ENCODE measurements at places on chromosomes 6 and 20. TPM values are rescaled to one million over a fixed set of nuclear protein-coding genes. Genes with fewer than 3 reads are reported as not detected.

- no peak for DNase-seq
These were observed 9.1 kb upstream of the YTHDF1 start for GRCh38 chr20:63225082-63225454.

DNA sequence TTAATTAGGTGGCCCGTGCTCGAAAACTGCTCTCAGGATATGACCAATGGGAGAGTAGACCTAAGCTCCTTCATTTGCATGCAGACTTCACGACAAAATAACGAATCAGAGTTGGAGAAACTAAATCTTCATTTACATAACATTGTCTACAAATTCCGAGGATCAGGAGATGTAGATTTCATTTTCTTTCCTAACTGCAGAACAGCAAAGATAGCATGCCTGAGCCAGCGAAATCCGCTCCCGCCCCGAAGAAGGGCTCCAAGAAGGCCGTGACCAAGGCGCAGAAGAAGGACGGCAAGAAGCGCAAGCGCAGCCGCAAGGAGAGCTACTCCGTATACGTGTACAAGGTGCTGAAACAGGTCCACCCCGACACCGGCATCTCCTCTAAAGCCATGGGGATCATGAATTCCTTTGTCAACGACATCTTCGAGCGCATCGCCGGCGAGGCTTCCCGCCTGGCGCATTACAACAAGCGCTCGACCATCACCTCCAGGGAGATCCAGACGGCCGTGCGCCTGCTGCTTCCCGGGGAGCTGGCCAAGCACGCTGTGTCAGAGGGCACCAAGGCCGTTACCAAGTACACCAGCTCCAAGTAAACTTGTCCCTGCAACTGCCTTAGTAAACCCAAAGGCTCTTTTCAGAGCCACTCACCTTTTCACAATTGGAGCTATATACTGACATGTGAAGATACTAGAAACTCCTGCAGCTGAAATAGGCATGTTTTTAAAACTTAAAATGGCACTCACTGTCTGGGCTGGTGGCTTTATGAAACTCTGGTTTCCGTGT is 96.5 kb downstream of the HFE start:
- DNase-seq: peak; percentile 58

GRCh38 chr6:129236001-129236517 is 353.1 kb downstream of the LAMA2 start:
- DNase-seq: no peak

DNA sequence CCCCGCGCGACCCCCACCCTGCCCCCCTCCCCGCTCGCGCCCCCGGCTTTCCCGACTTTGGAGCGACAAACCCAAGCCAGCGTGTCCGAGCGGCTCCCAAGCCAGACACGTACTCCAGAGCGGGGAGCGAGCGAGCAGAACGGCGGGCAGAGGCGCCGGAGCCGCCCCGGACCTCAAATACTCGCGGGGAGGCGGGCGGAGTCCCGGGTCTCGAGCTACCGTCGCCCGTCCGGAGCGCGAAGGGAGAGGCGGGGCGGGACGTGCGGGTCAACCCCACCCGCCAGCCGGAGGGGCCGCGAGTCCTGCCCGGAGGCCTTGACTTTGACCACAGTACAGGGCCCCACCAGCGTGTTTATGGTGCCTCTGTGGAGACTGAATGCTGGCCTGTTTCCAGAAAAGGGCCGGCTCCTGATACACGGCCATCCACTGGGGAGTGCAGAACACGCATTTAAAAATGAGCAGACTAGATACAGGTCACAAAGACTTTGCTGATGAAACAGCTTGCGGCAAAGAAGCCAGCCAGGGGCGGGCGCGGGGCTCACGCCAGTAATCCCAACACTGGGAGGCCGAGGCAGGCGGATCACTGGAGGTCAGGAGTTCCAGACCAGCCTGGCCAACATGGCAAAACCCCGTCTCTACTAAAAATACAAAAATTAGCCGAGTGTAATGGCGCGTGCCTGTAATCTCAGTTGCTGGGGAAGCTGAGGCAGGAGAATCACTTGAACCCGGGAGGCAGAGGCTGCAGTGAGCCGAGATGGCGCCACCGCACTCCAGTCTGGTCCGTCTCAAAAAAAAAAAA is at the start of gene SERPINB6:
TSS of gene SERPINB6 (minus strand) at position 148 of the 799 bp plus-strand sequence. CDS start 12,235 bp downstream, outside the sequence.
- peak; percentile 65 for DNase-seq

DNA sequence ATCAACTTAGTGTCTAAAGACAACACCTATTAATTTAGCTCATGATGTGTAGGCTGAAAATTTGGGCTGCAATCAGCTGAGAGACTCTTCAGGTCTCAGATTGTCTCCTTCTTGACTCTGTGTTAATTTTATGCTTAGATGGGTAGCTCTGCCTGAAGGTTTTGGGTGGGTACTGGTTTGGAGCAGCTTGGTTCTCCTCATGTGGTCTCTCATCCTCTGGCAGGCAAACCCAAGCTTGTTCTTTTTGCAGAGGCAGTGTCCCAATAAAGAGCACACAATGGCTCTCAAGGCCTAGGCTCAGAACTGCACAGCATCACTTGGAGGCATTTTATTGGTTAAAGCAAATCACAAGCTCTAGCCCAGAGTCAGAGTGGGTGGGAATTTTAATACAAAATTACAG is 280.6 kb downstream of the BTBD3 start:
- no peak for DNase-seq

The ACAT2 gene
- total RNA-seq: 228 TPM

DNA sequence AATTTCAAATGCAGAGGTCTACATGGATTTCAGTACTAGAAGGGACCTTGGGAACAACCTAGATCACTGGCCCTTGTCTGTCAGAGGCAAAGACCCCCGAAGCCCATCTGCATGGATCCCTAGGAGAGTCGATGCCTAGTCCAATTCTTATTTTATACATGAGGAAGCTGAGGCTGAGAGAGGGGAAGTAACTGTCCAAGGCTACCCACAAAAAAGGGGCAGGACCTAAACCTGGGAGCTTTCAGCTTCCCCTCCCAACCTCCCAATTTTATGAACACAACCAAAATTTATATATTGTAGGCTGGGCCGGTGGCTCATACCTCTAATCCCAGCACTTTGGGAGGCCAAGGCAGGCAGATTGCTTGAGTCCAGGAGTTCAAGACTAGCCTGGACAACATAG is 73.2 kb downstream of the TRERF1 start:
- no peak for DNase-seq

- DNase-seq: no peak
These were observed 485 bp downstream of the ADISSP start for GRCh38 chr20:3767110-3767426.

DNA sequence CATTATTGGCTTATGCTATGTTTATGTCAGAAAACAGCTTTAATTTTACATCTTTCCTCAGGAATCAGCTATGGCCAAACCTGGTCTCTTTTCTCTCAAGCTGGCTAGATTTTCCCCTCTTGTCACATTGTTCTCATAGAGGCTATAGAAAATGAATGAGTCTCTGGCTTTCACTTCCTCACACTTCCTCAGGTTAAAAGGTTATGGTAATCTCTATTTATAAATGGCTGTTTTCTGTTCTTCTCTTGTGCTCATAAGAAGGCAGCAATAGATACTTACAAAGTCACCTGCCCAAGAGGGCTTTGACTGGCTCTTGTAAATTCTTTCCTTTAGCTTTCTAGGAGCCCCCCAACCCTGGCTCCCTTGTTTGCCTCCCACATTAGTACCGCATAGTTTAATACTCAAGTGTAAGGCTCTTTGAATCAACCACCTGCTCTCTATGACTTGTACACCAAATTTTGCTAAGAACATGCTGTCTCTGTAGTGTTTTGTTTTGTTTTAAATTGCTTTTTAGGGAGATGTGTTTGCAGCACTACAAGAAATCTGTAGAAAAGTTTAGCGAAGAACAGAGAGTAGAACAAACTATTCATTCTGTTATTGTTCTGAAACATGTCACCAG is 897.4 kb upstream of the CITED2 start:
- DNase-seq: no peak

DNA sequence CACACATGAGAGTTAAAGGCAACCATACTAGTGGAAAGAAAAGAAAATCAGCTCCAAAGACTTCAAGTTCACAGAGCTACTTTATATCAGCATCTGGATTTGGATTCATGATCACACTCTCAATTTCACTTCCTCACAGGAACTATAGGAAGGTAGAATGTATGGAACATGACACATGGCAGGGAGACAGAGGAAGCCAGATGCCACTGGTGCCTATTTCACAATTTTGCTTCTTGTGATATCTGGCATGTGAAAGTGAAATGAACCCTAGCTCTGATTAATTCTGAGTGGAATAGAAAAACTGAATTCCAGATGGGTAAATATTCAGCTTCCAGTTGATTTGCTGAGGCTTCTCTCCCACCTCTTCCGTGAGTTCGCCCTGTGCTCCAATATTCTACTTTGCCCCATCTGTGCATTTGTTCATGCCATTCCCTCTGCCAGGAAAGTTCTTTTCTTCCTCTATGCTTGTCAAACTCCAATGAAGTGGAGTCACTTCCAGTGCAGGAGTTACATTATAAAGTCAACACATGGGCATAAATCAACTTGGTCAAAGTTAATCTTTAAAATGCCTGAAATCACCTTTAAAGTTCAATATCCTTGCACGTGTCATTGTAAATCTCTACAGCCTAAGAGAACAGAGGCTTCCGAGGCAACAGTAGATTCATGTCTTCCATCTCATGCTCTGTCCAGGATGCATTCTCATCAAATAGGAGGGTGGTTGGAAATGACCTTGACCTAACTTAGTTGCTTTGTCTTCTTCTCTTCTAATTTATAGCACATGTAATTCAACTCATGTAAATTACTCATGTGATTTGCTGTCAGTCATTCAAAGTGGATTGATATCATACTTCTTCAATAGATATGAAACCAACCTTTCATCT is 275.3 kb downstream of the HIVEP2 start:
- no peak for DNase-seq

DNA sequence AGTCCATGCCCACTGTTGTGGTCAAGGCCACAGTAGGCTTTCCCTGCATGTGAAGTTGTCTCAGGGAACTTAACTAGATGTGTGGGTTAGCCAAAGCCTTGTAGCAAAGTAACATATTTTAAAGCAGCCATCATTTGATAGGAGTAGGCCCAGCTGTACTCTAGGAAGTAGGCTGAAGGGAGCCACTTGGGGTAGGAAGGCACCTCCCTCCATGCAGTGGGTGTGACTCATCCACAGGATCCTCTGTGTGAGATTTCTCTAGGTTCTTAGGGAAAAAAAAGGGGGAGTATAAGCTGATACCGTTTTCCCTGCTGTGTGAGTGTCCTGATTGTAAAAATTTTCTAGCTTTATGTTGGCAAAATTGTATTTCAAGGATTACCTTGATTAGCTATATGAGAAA is 44.7 kb downstream of the VAPB start:
- DNase-seq: no peak

GRCh38 chr20:8671370-8671961 is 397.4 kb upstream of the PLCB4 start:
- DNase-seq: no peak

The TFAP2C gene
- total RNA-seq: 35.3 TPM

The PSORS1C2 gene
- total RNA-seq: 0.49 TPM

DNA sequence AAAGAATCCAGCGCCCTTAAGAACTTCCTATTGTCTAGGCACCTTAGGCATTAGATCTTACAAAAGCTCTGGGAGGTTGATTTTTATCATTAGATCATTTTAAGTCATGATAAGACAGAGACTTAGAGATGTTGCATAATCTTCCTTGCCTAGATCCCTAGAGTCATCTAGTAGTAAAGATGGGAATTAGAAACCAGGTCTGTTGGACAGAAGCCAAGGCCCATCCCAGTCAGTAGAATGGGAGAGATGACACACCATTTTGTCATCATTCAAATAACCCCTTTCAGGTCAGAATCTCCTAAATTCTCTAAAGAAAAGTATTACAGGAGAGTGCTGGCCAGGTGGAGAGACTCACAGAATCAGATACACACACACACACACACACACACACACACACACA is 579.1 kb downstream of the BMP2 start:
- DNase-seq: no peak

DNA sequence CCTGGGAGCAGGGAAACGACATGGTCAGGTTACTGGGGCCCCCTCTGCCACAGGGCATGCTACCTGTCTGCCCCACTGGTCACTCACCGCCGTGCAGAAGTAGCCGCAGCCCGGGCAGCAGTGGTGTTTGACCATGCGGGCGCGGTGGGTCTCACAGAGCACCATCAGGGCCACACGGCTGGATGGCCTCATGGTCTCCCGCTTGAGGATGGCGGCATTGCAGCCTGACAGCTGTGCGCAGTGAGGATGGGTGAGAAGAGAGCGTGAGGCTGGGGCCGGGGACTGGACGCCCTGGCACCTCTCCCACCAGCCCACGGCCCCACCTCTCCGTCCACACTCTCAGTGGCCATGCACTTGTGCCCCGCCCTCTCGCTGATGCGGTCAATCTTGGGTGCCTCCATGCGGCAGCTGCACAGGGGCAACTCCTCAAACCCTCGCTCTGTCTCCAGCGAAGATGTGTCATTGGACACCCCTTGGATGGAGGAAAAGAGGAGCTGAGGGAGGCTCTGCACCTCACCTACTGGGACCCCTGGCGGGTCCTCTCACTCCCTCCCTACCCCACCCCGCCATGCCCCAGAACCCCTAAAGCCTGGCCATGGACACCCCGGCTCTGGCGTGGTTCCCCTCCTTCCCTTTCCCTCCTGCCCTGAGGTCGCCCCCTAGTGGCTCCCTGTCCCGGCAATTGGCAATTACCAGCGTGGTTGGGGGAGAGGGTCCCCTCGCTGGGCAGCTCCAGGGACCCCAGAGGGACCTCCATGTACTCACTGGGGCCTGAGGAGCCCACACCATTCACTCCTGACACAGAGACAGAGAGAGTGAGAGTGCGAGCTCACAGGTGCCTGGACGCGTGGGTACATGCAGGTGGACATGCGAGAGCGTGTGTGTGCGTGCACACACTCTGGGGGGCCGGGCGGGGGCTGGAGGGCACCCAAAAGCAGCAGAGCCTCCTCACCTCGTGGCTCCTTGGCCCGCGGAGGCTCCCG is 8.9 kb downstream of the EHMT2 start:
- peak; percentile 75 for DNase-seq

The CFAP206 gene
- total RNA-seq: 1.9 TPM

DNA sequence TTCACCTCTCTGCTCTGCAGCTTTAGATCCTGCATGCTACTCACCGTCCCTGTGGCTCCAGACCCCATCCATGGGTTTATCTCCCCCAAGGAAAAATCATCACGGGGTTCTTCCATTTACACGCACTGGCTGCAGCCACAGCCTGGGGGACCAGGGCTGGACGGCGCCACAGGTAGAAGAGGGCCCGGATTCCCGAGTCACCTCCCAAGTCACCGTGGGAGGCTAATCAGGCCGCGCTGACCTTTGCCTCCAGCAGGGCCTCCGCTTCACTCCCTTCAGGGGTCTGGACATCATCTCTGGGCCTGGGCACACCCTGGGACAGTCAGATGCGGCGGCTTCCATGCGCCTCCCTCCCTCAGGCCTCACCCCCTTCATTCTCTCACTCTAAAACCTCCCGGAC is 47.8 kb upstream of the ENTPD6 start:
- DNase-seq: no peak

- no peak for DNase-seq
These were observed 45.5 kb upstream of the NRN1 start for GRCh38 chr6:6052216-6052615.

GRCh38 chr6:111602481-111603011 is 3.1 kb downstream of the TRAF3IP2 start:
- no peak for DNase-seq

The FAM217A gene
- total RNA-seq: not detected

GRCh38 chr6:167575158-167575696 is 250.3 kb downstream of the TTLL2 start:
- no peak for DNase-seq
